ENCODE measurements at places on chromosomes 1 and 21.

DNA sequence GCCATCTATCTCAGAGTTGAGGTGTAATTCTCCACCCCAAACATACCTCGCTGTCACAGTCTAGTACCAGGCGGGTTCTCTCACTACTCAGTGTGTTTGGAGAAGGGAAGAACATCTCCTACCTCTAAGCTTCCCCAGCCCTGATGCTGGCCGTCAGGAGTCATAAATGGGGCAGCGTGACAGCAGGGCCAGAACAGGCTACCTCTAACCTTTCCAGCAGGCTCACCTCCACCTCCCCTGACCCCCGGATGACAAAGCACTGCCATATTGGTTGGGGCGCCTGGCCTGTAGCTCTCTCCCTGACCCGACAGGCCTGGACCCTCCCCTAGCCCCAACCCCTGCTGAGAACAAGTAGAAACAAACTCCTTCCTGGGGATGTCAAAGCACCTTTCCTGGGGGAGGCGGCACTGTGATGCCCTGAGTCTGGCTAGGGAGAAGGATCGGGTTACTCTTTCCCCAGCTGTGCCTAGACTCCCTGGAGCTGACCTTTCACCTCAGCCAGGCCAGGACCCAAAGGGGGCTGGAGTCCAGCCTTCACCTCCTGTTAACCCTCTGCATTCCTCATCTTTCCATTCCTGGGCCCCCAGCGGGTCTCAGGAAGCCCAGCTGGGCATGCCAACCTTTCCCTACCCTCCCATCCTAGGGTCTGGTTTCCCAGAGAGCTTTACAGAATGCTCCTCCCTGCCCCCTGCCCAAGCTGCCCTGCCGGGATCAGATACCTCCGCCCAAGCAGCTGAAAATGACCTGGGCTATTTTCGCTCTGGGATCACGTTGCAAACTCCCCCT lies 34.2 kb downstream of the AHDC1 start:
- DNase-seq: no peak

DNA sequence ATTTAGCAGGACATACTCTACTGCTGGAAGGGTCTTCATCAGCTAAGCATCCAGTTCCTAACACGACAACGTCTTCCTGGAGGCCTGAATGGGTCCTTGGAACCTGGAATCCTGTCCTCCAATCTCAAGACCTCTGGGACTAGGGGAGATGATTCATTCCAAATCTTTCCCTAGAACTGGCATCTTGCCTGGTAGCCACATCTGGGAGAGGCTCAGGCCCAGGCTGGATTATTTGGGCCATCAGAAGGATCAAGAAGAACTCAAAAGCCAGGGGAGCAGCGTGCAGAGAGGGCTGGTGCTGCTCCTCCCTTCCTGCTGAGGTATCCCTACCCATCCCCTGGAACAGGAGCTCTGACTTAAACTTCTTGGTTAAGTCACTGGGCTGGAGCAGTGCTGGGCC lies 2.8 kb upstream of the PHLDA3 start:
- DNase-seq: no peak

- DNase-seq: no peak
These were observed 1626.7 kb upstream of the B3GALT2 start for GRCh38 chr1:194813096-194813495.

DNA sequence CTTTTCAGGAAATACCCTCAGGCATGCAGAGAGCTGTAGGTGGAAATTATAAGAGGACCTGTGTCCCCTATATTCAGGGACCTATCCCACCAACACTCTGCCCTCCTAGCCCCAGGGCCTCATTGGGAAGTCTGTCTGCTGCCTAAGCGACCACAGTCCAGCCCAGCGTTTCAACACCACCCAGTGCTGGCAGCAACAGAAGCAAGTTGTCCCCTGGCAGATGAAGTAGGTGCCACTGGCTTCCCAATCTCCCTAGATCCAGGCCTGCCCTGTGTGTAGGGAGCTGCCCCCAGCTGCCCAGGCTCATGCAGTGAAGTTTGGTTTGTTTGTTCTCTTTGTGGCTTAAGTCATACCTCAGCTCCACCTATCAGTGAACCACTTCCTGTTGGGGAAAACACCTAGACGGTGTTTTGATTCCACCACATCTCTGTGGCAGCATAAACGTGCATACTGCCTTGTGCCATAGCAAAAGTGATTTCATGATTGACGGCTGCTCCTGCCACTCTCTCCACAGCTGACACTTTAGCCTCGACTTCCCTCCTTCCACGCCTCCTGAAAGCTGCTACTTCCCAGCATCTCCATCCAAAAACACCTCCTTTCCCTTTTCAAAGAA lies 8.1 kb upstream of the LEFTY1 start:
- no peak for DNase-seq

DNA sequence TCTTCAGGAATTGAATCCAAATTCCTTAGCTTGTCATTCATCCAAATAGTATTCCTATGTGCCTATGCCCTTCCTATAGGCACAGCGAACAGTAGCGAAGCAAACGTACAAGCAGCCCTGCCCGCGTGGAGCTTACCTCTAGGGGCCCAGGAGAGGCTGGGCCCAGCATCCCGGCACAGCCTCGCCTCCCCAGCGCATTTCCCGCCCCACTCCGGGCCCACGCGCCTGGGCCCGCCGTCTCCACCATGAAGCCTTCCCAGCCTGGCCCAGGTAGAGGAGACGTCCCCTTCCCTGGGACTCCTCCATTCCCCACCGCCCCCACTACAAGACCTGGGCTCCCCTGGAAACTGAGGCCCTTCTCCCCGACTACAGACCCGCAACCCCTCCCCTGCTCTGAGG lies 245 bp upstream of the TMEM269 start:
- no peak for DNase-seq

DNA sequence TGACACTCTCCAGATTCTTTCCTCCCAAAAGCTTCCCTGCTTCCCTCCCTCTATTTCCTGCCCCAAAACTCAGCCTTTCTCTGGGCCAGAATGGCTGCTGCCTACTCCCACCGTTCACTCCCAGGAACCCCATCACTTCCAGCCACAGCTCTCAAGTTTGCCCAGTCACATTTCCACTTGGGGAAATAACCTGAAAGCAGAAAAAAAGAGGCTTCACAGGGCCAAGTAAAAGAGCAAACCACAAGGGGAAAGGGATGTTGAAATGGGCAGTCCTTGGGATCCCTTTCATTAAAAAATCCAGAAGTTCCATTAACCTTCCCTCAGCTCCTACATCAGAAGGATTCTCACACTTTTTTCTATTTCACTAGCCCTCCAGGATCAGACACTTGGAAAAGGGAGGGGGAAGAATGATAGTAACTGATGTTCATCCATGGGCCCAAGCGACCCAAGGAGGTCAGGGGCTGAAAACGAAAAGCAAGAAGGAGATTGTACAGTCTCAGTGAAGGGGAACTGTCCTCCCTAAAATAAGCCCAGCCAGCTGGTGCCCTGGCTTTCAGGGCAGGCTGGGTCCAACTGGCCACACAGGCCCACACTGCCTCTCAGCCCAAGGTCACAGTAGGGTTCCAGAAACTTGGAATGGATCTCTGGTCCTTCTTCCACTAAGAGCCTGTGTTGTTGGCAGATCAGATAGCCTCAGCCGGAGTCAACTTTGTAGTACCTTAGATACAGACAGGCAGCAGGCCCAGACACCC lies 49.7 kb downstream of the DMAP1 start:
- DNase-seq: no peak

DNA sequence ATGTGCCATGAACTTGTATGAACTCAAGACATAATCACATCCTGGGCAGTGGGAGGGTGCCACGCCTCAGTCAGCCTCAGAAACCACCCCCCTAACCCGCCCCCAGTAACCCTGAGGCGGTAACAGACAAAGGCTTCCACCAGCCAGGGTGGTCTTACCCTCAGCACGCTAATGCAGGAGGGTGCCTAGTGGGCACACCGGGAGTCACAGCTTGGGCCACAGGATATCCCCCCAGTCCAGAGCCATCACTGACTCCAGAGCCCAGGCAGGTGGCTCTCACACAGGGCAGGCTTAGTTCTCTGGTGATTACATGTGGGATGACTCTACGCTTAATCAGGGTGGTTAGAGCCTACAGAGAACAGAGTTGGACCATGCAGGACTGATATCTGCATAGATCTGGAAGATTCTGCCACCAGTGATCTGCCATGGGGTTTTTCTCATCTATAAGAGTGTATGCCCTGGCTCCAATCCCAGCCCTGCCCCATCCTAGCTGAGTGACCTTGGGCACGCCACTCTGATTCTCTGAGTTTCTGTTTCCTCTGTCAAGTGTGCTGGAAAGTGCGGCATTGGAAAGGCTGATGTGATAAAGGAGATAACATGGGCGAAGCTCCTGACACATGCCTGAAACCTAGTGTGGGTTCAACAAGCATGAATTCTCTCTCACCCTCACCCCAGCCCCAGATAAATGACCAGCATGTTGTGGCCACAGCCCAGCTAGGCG lies 27.3 kb downstream of the OPTC start:
- no peak for DNase-seq

- no peak for DNase-seq
These were observed 45.3 kb downstream of the JAK1 start for GRCh38 chr1:64920941-64921589.

DNA sequence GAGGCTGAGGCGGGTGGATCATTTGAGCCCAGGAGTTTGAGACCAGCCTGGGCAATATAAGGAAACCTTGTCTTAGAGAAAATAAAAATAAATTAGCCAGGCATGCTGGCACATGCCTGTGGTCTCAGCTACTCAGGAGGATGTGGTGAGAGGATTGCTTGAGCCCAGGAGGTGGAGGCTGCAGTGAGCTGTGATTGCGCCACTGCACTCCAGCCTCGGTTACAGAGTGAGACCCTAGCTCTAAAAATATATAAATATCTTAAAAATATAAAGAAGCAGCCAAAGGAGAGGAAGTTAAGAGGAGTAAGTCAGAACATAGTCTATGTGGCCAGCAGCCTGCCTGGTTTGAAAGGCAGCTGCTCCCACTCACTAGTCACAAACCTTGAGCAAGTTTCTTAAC lies 4.5 kb upstream of the IL10RB start:
- no peak for DNase-seq

GRCh38 chr1:201491896-201492511 lies 14.9 kb downstream of the CSRP1 start:
- no peak for DNase-seq

- no peak for DNase-seq
These were observed 245.7 kb upstream of the RGS18 start for GRCh38 chr1:191912517-191912916.

DNA sequence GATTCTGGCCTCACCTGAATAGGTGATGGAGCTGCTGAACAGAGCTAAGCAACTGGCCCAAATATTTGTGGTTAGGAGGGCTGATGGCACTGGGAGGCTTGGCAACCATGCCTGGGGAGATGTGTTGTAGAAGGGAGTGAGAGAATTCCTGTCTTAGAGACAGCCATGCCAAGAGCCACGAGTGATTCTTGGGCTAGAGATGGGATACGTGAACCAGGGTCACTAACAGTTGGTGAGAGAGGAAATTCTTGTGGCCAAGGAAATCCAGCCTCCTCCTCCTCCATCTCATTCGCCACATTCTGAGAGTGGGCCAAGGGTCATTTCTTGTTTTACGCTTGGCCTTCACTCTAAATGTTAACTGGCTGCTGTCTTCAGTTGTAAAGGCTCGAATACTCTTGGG lies 46.3 kb downstream of the NGF start:
- DNase-seq: no peak

DNA sequence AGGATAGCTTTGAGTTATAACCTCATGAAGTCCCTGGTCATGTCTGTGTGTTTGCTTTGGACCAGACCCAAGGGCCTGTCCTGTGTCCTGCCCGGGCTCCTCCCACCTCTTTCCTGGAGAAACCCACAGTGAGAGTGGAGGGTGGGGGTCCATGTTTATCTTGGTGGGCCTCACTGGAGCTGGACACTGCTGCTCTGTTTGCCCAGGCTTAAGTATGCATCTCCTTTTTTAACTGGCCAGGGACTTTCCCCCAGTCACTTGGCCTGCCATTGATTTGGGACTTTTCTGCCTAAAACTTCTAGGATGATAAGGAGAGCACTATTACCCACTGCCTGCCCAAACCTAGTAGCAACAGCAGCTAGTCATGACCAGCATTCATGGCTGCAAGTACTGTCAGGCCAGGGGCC lies 49.8 kb downstream of the DDR2 start:
- DNase-seq: no peak

DNA sequence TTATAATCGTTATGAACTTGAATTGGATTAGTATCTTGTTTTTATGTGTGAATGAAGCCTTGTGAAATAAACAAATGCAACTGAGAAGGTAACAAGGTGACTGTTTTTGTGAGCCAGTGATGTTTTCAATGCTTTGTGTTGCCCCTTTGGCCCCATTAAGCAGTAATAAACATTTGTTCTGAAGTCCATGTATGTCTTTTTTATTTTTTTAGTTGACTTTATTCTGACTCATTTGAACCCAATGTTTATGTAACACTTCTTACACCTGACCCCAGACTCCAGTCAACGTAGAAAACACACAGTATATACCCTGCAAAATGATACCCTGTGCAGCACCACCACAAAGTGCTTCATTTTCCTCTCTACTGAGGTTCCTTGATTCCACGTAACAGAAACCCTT lies 4.6 kb upstream of the CACYBP start:
- DNase-seq: no peak

DNA sequence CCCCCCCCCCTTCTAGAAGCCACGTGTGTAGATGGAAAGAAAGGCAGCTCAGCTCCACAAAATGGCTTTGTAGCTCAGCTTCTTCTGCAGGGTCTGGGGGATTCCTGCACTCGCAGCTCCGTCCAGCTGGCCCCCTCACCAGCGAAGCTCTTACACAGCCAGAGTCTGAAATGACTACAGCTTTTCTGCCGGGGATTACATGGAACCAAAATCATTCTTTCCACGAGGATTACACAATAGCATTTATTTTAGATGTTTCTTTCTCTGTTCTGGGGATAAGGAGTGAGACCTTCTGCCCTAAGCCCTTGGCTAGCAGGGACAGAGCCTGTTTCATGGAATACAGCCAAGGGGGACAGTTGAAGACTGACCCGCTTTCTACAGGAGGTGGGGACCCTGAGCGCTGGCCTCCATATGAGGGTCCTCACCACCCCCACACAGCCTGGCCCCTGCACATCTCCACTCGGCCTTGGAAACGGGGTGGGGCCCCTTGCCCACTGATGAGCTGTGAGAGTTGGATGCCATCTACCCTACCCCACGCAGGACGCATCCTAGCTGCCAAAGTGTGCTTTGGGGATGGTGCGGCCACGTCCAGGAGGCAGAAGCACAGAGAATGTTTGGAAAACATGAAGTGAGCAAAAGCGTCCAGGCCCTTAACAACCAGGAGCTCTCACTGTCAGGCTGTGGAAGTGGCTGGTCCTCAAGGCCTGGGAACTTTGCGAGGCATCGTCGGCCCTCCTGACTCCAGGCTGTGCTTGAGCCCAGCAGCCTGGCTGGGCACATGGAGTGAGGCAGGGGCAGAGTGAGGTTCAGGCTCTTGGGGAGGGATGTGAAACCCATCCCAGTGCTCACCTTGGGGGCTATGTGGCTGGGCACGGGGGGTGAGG lies 14.5 kb downstream of the ACTRT2 start:
- no peak for DNase-seq

- DNase-seq: no peak
These were observed 194.6 kb downstream of the NRIP1 start for GRCh38 chr21:14869984-14870852.

DNA sequence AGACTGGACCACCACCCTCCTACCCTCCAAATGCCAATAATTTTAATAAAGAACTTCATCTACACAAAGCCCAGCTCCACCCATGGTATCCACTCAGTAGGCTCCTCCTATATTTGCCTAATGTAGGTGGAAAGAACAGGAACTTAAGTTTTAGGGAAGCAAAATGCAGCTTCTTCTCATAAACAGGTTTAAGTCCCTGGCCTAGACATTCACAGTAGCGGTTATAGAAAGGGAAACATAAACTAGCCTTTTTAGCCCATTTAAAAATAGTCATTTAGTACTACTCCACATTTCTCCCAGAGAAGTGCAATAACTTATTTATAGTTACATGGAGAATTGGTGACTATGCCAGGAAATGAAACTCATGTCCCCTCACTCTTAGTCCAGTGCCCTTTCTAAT lies 56.6 kb upstream of the CPLANE2 start:
- no peak for DNase-seq
